ENCODE measurements at places on chromosomes 4 and X.

GRCh38 chr4:128385683-128386304 lies 98.2 kb upstream of the PGRMC2 start:
- DNase-seq, result no peak

- no peak for DNase-seq
Observed at GRCh38 chr4:161767116-161767515, 396.7 kb downstream of the FSTL5 start.

DNA sequence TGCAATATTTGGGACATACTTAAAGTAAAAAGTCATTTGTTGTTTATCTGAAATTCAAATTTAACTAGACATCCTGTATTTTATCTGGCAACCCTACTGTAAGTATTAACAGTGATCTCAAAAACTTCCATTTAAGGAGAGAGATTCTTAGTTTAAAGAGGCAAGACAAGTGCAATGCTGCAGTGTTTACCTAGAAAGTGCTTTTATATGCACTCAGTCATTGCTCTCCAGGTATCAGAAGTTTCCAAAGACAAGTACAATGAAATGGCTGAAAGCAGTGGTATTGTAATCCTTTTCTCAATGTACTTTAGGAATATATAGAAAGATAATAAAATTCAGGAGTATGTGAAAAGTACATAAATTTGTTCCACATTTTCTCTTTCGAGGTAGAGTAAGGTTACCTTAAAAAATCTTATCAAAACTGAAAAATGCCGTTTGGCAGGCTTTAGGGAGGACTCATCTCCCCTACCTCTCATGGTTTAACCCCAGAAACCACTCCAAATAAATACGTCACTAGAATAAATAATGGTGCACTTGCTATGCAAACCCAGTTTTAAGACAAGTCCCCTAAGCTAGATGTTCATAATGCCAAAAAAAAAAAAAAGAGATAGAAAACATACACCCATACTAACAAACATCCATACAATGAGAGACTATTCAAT lies 45.7 kb downstream of the ELF2 start:
- no peak for DNase-seq

DNA sequence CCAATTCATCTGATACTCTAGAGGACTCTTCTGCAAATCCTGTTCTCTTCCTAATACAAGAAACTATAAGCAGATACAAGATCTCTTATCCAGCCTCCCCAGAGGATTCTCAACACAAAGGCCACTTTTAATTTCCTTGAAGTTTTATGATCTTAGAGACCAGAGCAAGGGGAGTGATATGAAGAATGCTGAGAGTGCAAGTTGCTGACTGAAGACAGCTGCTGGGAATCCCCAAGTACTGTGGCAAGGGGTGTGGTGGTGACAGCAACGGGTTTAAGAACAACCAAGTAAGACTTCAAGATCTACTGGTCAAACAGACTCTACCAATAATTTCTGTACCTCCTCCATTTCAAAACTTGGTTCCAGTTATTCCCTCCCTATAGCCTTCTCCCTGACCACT lies 7.0 kb downstream of the AMMECR1 start:
- no peak for DNase-seq

DNA sequence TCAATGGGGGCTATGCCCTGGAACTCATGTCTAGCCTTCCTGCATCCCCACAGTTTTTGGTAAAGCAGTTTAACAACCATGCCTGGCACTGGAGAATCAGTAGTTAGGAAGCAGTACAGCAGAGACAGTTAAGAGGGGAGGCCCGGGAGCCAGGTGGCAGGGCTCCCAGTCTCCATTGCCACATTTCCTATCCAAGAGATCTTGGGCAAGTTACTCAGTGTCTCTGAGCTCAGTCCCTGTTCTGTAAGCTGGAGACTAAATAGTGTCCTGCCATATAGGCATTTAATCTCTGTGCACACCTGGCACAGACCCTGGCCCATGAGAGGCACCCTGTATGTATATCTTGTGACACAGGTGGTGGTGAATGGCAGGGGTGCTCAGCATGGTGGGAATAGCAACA lies 156.1 kb upstream of the EOLA2 start:
- DNase-seq, result no peak

DNA sequence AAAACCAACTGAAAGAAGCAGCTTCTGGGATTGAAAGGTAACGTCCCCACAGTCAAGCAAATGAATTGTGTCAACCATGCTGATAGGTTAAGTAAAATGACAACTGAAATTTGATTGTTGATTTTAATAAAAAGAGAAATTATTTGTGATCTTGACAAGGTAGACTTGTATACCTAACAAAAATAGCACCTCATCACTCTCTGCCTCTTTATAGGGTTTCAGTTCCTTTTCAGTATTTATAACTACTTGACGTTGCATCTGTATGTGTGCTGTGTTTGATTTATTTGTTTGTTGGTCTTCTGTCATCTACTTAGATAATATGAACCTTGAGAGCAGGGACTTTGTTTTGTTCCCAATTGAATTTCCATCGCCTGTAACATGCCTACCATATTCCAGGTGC lies 7.9 kb upstream of the PPP3CA start:
- no peak for DNase-seq

- no peak for DNase-seq
Observed at GRCh38 chrX:40996886-40997530, 88.2 kb upstream of the USP9X start.

DNA sequence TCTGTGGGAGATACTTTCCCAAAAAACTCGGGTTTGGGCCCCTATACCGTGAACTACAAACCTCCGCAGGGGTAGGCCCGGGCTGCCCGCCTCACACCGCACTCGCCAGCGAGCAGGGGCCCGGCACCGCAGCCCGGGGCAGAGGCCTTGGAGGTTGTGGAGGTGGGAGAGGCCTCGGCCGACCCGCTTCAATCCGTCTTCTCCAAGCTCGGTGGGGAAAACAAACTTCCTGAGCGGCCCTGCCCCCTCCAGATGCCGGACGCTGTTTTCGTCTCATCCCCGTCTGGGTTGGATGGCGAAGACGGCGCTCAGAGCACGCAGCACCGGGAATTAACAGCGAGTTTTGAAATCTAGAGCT lies 442 bp upstream of the MCUB start:
- DNase-seq, result no peak

Measured in NCI-H1436 treated with DMSO at 0.1 percent for 48 hours (cell line).